Heart left ventricle (tissue), 16 donors: ENCODE measurements at places on chromosomes 7 and 10. TPM values are rescaled to one million over a fixed set of nuclear protein-coding genes. Genes with fewer than 3 reads are reported as not detected.

GRCh38 chr10:89838044-89838615, 136.7 kb downstream of the KIF20B start:
- DNase-seq, result no peak

GRCh38 chr10:122243550-122243949, 27.5 kb upstream of the BTBD16 start:
- DNase-seq, result no peak

GRCh38 chr7:48046458-48046857, 11.1 kb downstream of the C7orf57 start:
- no peak for DNase-seq

DNA sequence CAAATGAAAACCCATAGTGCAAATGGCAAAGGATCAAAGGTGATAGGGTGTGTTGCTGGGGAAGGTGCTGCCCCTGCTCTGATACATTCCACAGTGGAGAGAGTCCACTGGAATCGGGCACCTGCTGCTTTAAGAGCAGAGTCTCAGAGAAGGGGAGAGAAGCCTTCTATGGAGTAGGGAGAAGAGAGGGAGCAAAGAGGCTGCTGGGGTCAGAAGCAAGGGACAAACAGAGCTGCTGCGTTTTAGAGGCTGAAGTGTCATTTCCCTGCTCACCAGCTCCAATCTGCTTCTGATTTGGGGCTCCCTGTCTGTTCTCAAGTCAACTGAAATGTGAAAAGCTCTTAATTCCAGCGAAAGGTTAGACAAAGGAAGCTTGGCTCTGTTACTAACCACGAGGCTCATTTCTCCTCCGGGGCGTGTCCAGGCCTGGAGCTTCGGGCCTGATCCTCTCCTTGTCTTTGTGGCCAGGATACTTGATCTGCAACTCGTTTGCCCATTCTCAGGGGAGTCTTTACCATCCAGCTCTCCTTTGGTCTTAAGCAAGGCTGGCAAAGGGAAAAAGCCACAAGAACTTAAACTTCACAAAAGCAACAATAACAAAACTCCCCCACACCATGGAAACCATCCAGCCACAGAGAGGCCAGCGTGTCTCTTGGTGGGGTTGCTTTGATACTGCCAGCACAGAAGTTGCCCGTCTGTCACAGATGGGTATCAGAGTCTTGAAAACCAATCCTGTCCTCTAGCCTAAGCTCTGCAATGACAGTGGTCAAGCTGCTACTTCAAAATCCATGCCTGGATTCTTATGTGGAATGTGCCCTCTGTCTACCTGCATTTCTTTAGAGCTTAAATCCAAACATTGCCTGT, 692.6 kb downstream of the SUGCT start:
- no peak for DNase-seq

DNA sequence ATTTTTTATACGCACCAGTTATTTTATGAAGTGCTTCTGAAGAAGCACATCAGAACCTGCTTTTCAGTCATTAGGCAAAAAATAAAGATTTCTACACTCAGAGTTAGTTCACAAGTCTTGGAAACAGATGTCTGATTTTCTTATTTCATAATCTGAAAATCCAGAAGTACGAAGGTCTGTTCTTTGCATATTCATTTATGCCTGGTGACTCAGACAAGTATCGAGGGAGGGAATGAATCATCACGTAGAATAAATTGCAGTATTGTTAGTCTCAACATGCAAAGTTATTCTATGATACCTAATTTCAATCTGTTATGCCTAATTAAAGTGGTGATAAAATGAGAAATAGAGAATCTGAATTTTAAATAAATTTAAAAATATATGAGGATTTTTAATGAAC, 113.6 kb upstream of the SEM1 start:
- no peak for DNase-seq

The ASB10 gene
- 13.1 TPM for total RNA-seq

The PTPN20 gene
- 13.3 TPM for total RNA-seq

The PLXDC2 gene
- 10.7 TPM for total RNA-seq
